ENCODE measurements at places on chromosomes 5 and 9.

GRCh38 chr5:40781843-40782409 is 16.2 kb downstream of the PRKAA1 start:
- DNase-seq, result peak; percentile 63

GRCh38 chr5:1523480-1523792 is 324 bp downstream of the LPCAT1 start:
- no peak for DNase-seq

DNA sequence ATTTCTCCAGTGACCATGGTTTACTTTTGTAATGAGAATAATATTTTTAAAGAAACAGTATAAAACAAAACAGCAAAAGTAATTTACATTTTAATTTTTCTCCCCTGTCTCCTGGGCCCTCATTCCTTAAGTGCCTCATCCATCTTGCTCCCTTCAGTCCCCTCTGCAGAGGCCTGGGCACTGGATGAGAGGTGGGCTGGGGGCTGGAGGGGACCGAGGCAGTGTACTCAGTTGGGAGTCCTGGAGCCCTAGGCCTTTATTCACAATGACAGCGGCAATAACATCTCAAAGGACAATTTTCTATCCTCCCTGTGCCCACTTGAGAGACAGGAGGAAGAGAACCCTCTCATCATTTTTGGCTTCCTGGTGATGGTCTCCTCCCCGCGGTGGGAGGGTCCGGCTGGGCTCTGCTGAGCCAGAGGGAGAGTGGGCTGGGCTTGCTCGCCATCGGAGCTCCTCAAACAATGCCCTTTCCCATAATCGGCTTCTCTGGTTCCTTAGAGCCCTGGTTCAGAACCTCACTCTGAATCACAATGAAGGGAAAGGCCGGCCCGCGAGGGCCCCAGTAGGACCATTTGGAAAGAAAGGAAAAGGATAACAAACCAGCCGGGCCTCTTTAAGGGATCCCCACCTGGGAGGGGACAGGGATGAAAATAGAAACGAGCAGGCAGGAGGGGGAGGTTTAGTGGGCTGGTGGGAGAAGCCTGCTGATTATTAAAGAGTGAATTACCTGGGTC is 9.7 kb upstream of the SMIM32 start:
- DNase-seq, result no peak

- no peak for DNase-seq
These were observed 73.8 kb downstream of the C9orf50 start for GRCh38 chr9:129547063-129547462.

- no peak for DNase-seq
These were observed 524.8 kb downstream of the RAB3C start for GRCh38 chr5:59107692-59108091.

DNA sequence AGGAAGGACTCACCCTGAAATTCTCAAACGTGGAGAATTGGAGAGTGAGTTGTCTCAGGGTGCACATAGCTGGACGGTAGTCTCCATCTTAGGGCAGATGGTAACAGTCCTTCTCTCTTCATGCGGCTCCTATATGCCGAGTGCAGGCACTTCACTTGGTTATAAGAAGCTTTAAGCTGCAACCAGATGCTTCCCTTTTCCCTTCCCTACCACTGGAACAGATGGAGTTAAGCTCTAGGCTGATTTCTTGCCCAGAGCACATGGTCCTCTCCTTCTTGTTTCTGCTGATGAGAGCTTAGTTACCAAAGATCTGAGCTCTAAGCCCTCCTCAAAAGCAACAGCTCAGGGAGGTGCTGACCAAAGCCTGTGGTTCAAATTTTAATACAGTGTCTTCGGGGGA is 355.7 kb downstream of the ARHGEF28 start:
- DNase-seq, result no peak

- DNase-seq, result no peak
These were observed 131.1 kb downstream of the ZCCHC7 start for GRCh38 chr9:37251452-37251851.

GRCh38 chr9:76365028-76365427 is 29.2 kb downstream of the RFK start:
- DNase-seq, result no peak

GRCh38 chr5:138448481-138449398 is 9.9 kb downstream of the REEP2 start:
- no peak for DNase-seq

GRCh38 chr5:107636555-107636954 is 34.2 kb downstream of the EFNA5 start:
- DNase-seq, result no peak

- no peak for DNase-seq
These were observed 88.8 kb upstream of the BRINP1 start for GRCh38 chr9:119458068-119458467.

DNA sequence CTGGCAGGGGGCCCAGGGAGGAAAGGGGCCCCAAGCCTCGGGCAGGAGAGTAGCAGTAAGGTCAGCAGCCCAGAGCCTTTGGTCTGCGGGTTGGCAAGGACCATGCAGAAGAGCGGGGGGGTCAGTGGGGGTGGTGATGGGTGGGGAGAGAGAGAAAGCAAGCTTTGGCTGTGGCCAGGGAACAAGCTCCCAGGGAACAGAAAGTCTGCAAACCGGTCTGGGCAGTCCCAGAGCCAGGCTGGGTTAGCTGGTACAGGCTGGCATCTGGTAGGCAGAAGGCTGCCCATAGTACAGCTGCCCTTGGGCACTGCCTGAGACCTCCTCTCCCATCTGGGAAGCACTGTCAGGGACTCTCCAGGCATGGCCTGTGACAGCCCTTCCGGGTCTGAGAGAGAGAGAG is 10.5 kb upstream of the EPB41L4B start:
- no peak for DNase-seq

- no peak for DNase-seq
These were observed 282.3 kb upstream of the TUT7 start for GRCh38 chr9:86636519-86636918.
